ENCODE measurements at places on chromosomes 4 and X. TPM values are rescaled to one million over a fixed set of nuclear protein-coding genes. Genes with fewer than 3 reads are reported as not detected.

The SMIM10 gene
- 3.5 TPM for total RNA-seq

The ANOS1 gene
- total RNA-seq, result 4.6 TPM

DNA sequence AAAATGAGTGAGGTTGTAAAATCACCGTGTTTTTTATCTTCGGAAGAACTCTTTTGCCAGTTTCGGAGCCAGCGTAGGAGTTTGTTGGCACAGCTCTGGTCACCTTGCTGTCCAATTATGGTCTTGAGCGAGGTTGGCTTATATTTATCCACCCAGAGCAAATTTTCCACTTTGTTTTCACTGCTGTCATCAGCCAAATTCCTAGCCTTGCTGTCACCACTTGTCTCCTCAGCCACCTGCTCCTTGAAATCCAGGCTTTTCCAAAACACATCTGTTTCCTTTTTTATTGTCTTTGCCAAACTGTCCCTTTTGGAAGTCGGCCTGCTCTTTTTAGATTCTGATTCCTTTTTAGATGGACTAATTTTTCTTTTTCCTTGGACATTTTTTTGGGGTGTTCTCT is 57.6 kb downstream of the RFC1 start:
- DNase-seq, result no peak

The P2RY4 gene
- total RNA-seq, result not detected

DNA sequence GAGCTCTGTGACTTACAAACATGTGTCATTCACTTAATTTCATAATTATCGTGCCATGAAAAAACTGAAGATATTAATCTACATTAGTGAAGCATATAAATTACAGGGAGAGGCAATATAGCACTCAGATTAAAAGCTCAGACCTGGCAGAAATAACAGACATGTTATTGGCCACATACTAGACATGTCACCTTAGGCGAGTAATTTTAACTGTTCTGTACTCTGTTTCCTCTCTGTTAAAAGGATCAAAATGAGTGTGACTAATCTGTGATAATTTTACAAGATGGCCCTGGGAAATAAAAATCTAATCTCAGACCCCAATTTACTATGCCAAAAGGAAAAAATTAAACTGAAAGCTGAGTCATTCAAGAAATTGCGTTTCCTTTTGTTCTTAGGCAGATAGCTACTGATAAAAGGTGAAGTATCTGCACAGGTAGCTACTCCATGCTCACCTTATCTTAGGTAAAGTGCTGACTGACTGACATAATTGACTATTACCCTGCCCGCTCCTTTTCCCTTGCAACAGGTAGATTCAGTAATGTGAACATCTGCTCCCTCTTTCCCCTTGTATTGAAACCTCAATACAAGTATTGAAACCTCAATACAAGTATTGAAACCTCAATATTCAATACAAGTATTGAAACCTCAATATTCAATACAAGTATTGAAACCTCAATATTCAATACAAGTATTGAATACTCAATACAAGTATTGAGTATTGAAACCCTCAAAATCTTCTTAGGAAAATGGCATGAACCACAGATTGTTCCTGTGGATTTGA is 33.2 kb downstream of the RELL1 start:
- no peak for DNase-seq

DNA sequence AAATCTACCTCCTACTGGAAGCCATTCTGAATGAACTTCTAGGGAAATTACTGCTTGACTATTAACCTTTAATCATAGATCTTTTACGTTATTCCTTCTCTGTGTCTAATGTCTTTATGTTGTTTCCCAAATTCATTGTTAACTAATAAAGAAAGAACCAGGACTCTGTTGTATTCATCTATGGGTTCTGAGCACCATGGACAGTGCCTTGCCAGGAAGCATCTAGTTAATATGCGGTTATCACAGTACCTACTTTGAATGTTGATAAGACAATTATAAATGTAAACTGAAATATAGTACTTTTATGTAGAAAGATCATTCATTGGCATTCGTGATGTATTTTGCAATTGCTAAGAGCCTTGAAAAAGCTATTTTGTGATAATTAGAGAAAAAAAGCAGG is 23.8 kb downstream of the NWD2 start:
- no peak for DNase-seq

DNA sequence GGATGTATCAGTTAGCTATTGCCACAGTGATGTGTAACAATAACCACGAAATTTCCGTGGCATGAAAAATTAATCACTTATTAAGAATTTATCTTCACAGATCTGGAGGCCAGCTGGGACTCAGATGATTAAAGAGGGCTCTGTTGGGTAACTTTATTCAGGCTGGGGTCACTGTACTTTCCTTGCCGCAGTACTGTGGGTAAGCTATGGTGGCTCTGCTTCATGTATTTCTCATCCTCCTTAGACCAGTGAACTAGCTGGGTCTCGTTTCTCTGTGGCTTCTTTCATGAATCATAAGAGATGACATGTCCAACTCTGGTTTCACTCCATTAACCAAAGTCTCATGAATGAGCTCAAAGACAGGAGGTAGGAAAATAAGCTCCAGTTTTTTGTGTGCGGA is 13.5 kb downstream of the TEX13B start:
- DNase-seq, result no peak

- no peak for DNase-seq
These were observed 61.8 kb upstream of the STOX2 start for GRCh38 chr4:183843248-183843671.

DNA sequence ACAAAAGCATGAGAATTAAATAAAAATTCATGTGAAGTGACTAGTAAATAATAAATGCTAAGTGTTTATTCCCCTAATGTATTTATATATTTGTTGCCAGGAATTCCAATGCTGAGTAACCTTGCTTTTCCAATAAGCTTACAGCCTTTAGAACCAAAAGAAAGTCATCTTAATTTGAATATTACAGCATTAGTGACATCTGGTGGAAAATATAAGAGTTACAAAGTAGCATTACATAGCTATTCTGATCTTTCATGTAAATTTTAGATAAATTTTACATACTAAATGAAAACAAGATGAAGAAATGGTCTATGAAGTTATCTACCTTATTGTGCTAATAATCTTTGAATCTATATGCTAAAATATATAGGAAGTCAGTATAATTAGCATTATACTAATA is 10.4 kb downstream of the MAD2L1 start:
- no peak for DNase-seq

The RNF175 gene
- total RNA-seq, result 1.4 TPM

The C4orf36 gene
- total RNA-seq, result 0.48 TPM

The LANCL3 gene
- 0.09 TPM for total RNA-seq

The SPANXA1 gene
- not detected for total RNA-seq

- no peak for DNase-seq
These were observed 447.9 kb upstream of the FAM241A start for GRCh38 chr4:111697176-111697942.

The ZNF630 gene
- total RNA-seq, result 1.3 TPM

GRCh38 chr4:78627046-78627965 is 75.7 kb downstream of the ANXA3 start:
- DNase-seq, result no peak

The PTPN13 gene
- total RNA-seq, result 28.8 TPM

DNA sequence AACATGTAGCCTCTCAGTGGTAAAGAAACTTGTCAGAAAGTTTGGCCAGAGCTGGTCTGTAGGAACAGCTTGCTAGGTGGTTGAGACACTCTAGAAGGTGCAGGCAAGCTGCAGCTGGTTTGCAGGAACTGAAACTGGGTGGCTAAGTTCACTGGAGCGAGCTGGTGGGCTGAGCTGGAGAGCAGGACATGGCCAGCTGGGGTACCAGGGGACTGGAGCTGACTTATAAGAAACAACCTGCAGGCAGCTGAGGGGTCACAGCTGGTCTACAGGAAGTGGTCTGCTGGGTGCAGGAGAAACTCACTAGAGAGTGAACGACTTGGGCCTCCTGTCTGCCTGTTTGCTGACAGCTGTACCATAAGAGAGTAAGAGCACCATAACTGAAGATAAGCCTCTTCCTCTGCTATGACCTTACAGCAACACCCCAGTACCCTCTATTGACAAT is 157.1 kb upstream of the LNX1 start:
- DNase-seq, result no peak

DNA sequence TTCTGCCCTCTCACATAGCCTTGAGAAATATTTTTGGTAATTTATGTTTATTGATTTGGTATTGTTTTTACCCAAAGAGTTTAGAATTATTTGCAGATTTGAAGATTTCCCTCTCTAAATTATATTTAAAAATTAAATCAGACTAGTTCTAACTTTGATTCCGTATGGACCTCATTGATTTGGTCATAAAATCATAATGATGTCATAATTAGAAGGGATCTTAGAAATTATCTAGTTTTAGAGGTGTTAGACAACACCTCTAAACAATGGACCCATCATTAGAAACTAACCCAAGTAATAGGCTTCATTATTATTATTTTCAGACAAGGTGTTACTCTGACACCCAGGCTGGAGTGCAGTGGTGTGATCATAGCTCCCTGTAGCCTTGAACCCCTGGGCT is 24.1 kb downstream of the DLG3 start:
- DNase-seq, result no peak

DNA sequence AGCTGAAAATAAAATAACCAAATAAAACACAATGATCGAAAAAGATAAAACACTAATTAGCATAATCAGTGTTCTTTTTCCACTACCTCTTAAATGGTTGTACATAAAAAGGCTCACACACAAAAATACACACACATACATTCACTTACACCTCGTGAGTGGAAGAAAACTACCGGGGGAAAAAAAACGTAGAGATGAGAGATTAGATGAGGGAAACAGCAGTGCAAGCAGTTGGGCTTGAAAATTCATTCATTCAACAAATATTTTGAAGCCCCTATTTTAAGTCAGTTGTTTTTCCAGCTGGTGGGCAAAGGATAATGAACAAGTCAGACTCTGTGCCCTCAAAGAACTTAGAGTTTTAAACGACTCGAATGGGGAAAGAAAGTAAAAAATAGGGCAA is 1.0 kb downstream of the TBCK start:
- DNase-seq, result no peak

GRCh38 chr4:138698641-138699040 is 316.9 kb upstream of the NOCT start:
- DNase-seq, result no peak

The EVC gene
- 13.8 TPM for total RNA-seq

The TMEM150C gene
- 20.5 TPM for total RNA-seq

The SLC16A2 gene
- 9.6 TPM for total RNA-seq

GRCh38 chrX:139844163-139844562 is 88.7 kb downstream of the ATP11C start:
- DNase-seq, result no peak

The TEC gene
- total RNA-seq, result 4.8 TPM

DNA sequence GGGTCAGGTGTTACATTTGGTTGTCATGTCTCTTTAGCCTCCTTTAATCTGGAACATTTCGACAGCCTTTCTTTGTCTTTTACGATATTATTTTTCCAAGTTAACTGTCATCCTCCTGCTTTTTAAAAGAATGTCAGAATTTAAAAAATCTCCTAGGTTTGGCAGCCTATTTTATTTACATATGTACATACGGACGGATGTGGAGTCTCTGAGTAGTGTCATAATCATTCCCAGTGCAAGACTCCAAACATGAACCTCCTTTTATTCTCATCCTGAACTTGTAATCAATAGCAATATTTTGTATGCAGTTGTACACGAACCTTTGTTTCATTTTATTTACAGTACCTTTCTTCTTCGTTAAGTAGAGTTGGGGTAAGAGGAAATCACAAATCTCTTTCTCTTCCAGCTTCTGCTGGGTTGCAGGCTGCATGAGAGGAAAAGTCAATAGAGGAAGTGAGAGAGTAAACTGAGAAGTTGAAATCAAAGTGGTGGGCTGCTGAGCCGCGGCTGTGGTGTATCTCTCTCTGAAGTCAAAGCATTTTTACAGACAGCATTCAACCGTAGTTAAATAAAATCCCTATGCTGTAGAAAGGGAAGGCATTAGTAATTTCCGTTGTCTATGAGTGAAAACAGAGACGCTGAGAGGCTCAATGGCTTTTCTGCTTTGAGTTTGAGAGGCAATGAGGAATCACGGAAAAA is 53.9 kb upstream of the RPS6KA3 start:
- no peak for DNase-seq

- DNase-seq, result no peak
These were observed 150.5 kb downstream of the RAP1GDS1 start for GRCh38 chr4:98411731-98412130.

The SSX2 gene
- total RNA-seq, result not detected
